Kidney (tissue), 22 donors: ENCODE measurements at places on chromosomes 2 and 18.
A peak's percentile ranks its signal among the peaks of the same experiment; 100 is the strongest.

GRCh38 chr2:215793747-215794595, 219.4 kb downstream of the MREG start:
- no peak for DNase-seq
- no peak overlapping the region for H3K4me3 ChIP-seq
- no peak overlapping the region for H3K27ac ChIP-seq
- H3K27me3 ChIP-seq, result no peaks in the 10 kb centered on the region
- no peaks in the 10 kb centered on the region for H3K4me1 ChIP-seq

GRCh38 chr2:151408788-151409600, 708 bp upstream of the RIF1 start:
- no peak overlapping the region for H3K27ac ChIP-seq
- DNase-seq, result no peak
- no peaks in the 10 kb centered on the region for H3K4me1 ChIP-seq
- peak overlapping the region; percentile 85 for H3K4me3 ChIP-seq
- no peaks in the 10 kb centered on the region for H3K27me3 ChIP-seq

DNA sequence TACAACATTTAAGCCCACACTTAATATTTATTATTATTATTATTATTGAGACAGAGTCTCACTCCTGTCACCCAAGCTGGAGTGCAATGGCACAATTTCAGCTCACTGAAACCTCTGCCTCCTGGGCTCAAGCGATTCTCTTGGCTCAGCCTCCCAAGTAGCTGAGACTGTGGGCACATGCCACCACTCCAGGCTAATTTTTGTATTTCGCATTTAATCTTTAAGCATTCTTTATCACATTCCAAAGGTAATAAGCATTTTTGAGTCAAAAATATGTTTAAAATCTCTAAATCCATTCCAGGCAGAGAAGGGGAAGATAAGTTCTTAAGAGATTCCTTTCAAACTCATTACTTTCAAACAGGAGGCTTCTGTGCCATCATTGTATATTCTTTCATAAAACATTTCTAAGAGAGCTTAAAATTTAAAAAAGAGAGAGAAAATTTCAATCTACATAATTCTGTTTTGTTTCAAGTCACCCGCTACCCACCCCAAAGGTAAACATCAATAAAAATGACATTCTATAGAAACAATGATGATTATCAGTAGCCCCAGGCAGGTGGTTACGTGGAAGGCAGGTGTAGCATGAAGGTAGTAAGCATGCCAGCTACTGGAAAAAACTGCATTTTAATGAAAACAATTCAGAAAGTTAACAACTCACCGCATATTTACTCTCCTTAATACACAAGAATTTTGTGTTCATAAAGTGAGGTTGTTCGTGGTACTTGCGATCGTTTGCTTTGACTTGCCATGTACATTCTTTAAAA, 84.4 kb upstream of the NARS1 start:
- H3K4me3 ChIP-seq, result no peak overlapping the region
- H3K36me3 ChIP-seq, result no peaks in the 10 kb centered on the region
- no peak for DNase-seq
- no peaks in the 10 kb centered on the region for H3K4me1 ChIP-seq

GRCh38 chr2:199772035-199772976, 78.7 kb downstream of the FTCDNL1 start:
- H3K36me3 ChIP-seq, result no peaks in the 10 kb centered on the region
- no peaks in the 10 kb centered on the region for H3K27me3 ChIP-seq
- no peak overlapping the region for H3K4me3 ChIP-seq
- no peaks in the 10 kb centered on the region for H3K4me1 ChIP-seq
- DNase-seq, result no peak

DNA sequence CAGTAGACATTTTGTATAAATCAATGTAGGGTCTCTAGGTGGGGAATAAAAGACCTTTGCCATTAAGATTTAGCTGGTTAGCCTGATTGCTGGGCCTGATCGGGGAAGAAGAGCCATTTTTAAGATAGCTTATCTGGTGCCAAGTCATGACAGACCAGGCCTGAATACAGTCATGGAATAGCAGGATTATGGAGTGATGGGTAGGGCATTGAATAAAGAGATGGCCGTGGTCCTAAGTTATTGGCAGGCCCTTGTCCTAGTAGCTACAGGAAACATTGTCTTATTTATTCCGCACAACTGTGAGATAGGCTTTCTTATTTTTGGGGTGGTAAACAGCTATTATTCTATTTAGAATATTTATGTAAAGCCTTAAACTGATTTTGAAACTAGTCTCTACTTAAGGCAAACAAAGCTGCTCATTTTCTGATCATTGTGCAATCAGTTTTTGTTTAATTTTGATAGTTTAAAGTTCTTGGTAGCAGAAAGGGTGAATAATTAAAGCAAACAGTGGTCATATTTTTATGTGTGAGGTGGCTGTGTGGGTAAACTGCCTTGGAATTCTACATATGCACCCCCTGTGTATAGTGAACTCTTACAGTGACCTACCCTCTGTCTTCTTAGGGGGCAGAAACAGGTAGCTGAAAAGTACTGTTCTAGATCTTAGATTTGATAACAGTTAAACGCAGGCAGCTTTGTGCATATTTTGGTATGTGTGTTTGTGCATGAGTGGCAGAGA, 22.6 kb downstream of the ZNF236 start:
- H3K27me3 ChIP-seq, result no peaks in the 10 kb centered on the region
- no peak overlapping the region for H3K4me3 ChIP-seq
- DNase-seq, result no peak
- H3K4me1 ChIP-seq, result no peaks in the 10 kb centered on the region
- H3K27ac ChIP-seq, result no peak overlapping the region
- no peaks in the 10 kb centered on the region for H3K36me3 ChIP-seq
